T-helper 2 cell (primary cell): ENCODE measurements at places on chromosomes 2 and 18.
A peak's percentile ranks its signal among the peaks of the same experiment; 100 is the strongest.

DNA sequence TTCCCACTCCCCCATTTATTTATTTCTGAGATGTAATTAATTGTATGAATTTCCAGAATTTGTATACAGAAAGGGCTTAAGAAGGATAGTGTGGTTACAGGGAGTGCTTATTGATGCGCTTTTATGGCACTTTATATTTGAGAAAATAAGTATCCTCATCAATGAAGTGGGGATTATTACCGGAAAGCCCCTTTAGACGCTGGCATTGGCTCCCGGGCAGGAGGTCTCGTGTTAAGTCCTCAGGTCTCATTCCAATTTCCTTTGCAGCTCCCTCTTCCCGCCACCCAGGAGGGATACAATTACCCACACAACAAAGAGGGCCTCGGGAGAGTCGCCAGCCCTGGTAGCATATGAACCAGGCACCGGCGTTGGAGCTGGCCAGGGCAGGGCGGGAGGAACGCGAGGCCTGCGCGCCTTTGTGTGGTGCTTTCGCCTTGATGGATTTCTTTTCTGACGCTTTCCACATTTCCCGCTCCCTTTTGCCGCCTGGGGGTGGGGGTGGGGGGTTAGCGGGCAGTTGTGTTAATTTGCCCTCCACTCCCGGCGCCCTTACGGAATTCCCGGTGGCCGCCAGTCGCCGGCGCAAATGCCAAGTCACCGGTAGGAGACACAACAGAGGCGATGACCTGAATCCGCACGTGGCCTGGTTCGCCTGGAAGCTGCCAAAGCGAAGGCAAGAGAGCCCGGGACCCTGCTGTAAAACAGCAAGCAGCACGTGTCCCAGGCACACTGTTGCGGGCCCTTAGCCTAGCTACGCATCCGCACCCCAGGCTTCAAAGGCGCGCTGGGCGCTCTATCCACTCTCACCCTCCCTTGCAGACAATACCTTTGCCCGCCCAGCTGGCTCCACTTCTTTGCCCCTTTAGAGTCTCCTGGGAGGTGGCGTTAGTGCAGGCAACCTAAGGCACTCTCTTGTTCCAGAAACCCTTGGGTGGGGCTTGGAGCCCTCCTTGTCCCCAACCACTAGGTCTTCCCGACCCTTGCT is 3.3 kb downstream of the GAD1 start:
- no peak for DNase-seq

DNA sequence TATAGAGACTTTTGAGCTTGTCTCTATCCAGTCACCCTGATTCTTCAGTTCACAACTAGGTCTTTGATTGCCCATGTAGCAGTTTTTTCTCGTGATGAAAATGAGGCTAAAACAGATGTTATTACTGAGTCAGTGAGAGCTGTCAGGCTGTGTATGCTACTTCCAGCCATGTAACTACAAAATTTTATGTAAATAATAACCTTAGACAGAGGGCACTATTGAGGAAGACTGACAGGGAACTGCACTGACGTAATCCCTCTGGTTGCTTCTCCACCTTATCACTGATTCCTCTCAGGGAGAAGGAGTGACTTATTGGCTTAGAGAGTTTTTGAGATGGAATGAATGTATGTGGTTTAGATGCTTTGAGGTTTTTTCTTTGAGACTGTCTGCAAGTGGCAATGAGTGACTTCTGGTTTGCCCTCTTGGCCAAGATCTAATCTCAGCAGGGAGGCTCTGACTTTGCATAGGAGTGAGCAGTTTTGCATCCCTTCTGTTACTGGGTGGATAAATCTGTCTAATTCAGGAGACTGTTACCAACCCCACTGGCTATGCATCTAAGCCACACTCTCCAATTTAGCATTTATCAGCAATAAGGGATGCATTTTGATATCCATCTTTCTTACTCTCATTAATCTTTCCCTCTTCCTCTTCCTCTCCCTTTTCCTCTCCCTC is 555.2 kb upstream of the FANCL start:
- DNase-seq: no peak

DNA sequence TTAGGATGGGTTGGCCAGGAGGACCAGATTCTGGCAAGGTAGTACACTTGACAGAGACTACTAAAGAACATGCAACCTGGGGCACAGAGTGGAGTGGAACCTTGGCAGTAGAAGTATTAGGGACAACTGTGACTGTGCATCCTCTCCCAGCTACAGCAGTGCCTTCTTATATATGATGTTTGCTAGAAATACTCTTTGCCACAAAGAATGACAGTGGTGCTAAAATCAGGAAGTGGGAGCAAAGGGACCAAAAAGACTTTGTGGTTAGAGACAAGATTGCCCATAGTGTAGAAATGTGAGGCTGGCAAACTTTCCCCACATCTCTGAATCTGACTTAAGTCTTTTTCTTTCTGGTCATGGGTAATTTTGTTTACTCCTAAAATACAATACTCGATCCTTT is 9.4 kb upstream of the SLC38A11 start:
- no peak for DNase-seq

DNA sequence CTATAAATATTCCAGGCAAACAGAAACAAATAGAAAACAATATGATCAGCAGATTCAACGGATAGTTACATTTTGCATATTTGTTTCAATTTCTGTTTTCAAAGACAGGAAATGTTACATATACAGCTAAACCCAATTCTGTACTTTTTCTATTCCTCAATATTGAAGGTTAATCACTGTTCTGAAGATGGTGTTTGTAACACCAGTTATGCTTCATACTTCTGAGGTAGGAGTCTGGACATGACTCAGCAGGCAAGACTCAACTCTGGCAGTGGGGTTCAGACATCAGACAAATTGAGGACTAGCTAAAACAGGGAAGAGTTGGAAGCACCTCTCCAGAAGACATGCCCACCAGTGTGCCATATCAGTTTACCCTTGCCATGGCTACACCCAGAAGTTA is 16.6 kb downstream of the SERPINB13 start:
- no peak for DNase-seq

GRCh38 chr18:63476668-63477067 is at the start of gene SERPINB5:
SERPINB5 (plus strand) TSS chr18:63476958; CDS start chr18:63484429, 7,471 bp downstream.
- no peak for DNase-seq

DNA sequence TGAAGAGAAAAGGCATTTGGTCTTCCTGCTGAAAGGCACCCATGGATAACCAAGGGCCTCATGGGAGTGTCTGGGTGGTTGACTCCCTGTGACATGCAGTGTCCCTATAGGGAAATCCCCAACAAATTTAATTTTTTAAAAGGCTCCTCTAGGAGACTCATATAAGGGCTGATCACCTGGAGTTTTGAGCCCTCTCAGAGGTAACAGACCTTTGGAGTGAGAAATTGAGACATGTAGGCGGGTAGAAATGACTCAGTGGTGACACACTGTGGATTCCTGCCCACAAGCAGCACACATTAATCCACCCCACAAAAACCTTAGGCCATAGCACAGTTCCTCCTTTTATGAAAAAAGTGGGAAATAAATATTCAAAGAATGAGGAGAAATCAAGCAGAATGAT is 557.0 kb upstream of the CNTNAP5 start:
- DNase-seq: no peak

DNA sequence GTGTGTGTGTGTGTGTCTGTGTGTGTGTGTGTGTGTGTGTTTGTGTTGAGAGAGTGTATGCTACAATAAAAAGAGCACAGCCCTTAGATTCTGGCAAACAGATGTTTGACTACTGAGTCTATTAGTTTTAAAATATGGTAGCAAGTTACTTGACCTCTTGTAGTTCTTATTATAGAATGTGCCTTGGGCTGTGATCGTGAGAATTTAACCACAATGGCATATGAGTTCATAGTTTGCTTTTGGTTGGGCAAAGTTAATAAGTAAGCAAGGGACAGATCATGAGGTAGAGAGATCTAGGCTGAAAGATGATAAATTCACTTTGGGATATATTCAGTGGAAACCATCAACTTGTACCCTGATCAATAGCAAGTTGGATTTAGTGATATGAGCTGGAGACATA is 334.3 kb upstream of the VWC2L start:
- DNase-seq: no peak

GRCh38 chr2:161709428-161709827 is 85.2 kb downstream of the SLC4A10 start:
- DNase-seq: no peak

DNA sequence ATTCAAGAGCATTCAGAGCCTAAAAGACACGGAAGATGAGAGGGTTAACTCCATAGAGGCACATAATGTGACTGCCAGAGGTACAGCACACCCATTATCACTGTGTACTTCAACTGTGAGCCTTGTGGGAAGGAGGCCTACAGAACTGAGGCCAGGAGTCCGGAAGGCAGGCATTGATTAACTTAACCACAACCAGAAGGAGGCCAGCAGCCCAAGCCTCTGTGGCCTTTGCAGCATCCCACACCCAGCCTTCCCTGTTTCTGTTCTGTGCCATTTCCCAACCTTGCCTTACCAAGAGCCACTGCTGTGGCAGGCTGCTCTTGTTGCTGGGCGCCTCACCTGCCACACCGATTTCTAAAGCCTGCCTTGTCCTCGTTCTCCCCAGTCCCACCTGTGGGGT is 27.2 kb downstream of the SIGLEC15 start:
- DNase-seq: no peak

DNA sequence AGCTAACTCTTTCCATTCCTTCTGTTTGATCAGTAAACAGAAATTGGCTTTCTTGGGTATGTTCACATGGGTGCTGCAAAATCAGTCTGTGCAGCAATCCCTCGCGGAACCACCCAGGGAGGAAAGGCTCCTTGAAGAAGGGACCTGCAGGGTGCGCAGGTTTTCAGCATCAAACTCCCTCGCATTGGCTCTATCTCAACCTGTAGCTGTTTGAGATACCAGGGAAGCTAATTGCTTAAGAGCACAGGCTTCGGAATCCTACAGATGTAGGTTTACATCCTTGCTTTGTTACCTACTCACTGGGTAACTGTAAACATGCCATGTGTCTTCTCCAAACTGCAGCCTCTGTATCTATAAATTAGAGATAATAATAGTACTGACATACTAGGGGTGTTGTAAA is 43.2 kb downstream of the LAMA3 start:
- DNase-seq: no peak

- peak; percentile 42 for DNase-seq
These were observed 530 bp downstream of the GALNT1 start for GRCh38 chr18:35581898-35582641.

GRCh38 chr18:8977701-8978100 is 124.8 kb upstream of the NDUFV2 start:
- no peak for DNase-seq

GRCh38 chr18:64132871-64133270 is 16.0 kb downstream of the LINC00305 start:
- DNase-seq: no peak

DNA sequence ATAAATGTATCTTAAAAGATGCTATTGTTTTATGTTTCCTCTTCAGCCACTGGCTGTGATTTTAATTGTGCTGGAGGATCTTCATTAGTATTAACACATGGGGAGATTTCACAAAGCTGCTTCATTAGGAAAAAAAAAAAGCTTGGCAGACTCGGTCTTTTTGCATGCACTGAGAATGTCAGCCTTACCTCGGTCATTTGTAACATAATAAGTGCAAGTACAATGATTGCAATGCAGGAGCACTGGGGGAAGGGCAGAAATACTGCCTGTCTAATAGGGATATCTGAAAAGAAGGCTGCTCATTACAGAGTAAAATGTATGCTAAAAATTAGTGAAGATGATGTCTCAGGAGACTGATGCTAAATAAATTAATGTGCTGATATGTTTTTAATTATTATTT is 1.3 kb upstream of the BAZ2B start:
- DNase-seq: no peak

DNA sequence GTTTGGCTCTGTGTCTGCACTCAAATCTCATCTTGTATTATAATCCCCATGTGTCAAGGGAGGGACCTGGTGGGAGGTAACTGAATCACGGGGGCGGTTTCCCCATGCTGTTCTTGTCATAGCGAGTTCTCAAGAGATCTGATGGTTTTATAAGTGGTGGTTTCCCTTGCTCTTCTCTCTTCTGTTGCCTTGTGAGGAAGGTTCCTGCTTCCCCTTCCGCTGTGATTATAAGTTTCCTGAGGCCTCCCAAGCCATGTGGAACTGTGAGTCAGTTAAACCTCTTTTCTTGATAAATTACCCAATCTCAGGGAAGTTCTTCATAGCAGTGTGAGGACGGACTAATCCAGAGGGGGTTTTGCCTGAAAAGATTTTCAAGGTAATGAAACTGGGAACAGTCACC is 245.4 kb downstream of the GALR1 start:
- DNase-seq: no peak

DNA sequence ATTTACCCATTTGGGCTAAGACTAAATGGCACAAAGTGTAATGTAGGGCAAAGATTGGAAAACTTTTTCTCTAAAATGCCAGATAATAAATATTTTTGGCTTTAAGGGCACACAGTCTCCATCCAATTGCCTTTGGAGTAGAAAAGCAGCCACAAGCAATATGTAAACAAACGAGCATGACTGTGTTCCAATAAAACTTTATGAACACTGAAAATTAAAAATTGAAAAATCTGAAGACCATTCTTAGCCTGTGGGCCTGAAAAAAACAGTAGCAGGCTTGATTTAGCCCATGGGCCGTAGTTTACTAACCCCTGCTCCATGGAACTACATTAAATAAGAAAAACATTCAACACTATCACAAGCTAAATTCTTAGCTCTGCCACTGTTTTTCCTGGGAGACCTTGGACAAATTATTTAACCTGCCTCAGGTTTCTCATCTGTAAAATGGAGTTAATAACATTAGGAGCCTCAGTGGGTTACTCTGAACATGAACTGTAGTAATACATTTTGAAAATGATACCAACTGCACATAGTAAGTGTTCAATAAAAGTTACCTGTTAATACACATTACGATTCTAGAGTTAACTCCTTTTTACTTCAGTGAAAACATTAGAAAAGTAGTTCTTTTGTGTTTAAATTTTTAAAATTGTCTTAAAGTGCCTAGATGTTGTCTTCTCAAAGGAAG is 1.3 kb downstream of the IFIH1 start:
- peak; percentile 16 for DNase-seq

DNA sequence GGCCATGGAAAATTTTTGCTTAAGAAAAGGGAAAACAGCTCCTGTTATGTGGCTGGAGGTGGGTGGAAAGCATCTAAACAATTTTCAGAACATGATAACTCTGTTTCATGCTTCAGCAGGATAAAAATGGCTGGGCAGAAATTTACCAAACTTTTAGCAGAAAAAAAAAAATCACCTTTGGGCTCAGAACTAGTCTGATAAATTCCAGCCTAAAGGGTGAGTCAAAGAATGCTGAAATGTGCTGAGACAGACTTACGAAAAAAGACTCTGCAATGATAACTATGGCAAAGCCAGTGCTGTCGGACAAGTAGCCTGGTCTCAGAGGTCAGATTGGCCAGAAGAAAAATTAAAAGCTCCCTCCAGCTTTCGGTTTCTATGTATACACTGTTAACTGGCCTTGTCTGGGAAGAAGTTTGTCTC is 123.6 kb downstream of the LRATD1 start:
- DNase-seq: no peak
